ENCODE measurements at places on chromosomes 3 and 15. TPM values are rescaled to one million over a fixed set of nuclear protein-coding genes. Genes with fewer than 3 reads are reported as not detected.

Gene PDZRN3
- total RNA-seq = not detected

DNA sequence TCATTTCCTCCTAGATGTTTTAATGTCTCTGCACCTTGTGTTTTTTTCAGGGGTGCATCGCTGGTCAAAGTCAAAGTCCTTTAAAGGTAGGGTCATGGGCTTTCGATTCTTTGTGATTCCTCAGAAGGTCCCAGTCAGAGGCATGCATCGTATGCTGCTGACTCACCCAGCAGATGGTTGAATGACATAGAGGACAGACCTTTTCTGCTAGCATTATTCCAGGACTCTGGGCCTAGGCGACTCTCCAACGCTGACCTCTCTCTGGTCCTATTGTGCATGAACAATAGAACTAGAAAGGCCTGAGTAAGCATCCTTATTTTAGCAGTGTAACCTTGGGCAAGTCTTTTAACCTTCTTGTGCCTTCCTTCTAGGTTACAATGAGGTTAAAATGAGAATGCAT lies 75.9 kb downstream of the DGKG start:
- no peak for DNase-seq

Gene TTBK2
- 13.9 TPM for total RNA-seq

DNA sequence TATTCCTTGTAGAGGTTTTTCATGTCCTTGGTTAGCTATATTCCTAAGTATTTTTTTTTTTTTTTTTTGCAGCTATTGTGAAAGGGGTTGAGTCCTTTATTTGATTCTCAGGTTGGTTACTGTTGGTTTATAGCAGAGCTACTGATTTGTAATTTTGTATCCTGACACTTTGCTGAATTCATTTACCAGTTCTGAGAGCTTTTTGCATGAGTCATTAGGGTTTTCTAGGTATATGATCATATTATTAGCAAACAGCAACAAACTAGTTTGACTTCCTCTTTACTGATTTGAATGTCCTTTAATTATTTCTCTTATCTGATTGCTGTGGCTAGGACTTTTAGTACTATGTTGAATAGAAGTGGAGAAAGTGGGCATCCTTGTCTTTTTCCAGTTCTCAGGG lies 737.4 kb downstream of the ZNF385D start:
- DNase-seq = no peak

DNA sequence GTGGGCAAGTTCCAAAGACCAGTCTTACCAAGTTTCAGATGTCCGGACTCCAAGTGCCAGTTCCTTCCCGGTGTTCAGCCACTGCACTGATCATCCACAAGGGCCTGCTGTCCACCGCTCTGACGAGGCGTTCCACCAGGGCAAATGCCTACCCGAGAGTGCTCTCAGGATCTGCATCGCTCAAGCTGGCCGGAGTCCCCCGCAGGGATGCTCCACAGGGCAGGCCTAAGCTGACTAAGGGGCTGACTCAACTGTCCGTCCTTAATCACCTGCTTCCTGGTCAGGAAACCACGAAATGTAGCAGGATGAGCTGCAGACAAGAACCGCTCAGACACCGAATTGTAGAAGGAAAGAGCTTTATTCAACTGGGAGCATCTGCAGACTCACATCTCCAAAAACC lies 341.6 kb downstream of the KCNH8 start:
- DNase-seq = no peak

GRCh38 chr3:30539772-30540171 lies 66.6 kb upstream of the TGFBR2 start:
- DNase-seq = no peak

- no peak for DNase-seq
These were observed 9.1 kb downstream of the INO80 start for GRCh38 chr15:41106947-41107346.

GRCh38 chr3:71868876-71869275 lies 83.9 kb upstream of the PROK2 start:
- DNase-seq = no peak

Gene GLDN
- total RNA-seq = not detected

- DNase-seq = peak; percentile 41
These were observed 6.1 kb upstream of the EIF2B5 start for GRCh38 chr3:184129012-184129411.

- no peak for DNase-seq
These were observed 48.5 kb upstream of the KCNMB2 start for GRCh38 chr3:178487752-178488151.

DNA sequence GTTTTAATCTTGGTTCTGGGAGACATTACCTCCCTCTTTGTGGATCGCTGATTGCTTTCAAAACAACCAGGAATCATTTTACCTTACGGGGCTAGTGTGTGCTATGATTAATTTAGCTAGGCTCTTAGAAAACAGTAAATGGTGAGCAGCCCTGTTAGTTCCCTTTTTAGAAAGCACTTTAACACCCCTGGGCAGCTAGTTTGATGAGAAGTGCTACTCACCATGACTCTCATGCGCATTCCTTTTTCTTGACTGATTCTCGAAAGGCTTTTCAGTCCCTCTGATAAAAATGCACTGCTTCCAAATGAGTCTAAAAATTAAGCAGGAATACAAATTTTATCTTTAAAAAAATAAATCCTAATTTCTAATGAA lies 75.3 kb upstream of the LEKR1 start:
- no peak for DNase-seq

GRCh38 chr15:82129761-82130160 lies 83.9 kb upstream of the MEX3B start:
- DNase-seq = no peak

- no peak for DNase-seq
These were observed 401.1 kb downstream of the NAALADL2 start for GRCh38 chr3:175260145-175260794.

Gene LRRC31
- total RNA-seq = not detected

GRCh38 chr3:49803465-49804140 lies 542 bp downstream of the INKA1 start:
- DNase-seq = peak; percentile 52

DNA sequence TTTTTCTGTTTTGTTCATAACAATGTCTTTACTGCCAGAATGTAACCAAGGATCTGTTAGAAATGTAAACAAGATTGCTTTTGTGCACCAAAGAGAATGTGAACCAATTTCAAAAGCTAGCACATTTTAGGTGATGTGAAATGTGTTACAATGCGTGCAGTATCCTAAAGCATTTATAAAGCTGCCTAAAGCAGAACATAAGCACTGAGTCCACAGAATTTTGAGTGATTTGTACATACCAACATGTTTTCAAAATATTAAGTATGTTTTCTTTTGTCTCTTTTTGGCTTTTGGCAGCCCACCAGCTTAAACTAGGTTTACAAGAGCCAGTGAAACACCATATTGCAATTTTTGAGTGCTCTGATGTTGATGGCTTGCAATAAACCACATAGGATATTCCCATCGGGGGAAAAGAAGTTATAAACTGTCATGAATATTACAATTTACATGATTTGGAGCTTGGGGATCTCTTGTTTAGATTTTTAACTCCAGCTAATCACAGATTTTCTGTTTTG lies 364.0 kb downstream of the ZIC1 start:
- DNase-seq = no peak

DNA sequence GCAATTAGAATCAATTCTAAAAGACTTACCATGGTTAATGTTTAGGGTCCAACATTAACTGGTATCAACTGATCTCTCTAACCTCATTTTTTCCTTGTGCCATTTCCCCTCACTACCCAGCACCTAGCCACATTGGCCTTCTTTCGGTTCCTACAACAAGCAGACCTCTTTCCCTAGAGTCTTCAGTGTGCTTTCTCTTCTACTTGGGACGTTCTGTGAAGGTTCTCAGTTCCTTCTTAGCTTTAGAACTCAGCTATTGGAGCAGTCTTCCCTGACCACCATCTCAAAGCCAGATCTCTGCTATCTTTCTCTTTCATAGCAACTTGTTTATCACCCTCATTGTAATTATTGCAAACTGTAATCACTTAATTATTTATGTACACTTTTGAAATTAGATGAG lies 31.5 kb upstream of the MINDY4B start:
- no peak for DNase-seq

DNA sequence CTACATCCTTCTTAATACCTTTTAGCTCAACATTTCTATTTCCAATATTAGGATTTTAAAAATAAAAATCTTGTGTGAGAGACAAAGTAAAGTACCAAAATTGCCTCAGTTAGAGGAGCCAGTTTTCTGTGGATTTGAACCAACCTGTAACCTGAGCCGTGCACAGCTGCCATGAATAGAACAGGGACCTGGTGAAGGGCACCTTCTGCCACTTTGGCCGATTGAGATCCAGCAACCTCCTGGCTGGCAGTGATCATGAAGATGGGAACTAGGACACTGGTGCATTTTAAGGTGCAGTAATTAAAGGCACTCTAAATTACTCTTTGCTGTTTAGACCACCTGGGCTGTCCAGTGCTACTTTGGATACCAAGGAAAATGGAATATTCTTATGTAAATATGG lies 34.3 kb upstream of the TRAK1 start:
- no peak for DNase-seq

Gene SHC4
- 0.65 TPM for total RNA-seq

Gene CCRL2
- 10.1 TPM for total RNA-seq

DNA sequence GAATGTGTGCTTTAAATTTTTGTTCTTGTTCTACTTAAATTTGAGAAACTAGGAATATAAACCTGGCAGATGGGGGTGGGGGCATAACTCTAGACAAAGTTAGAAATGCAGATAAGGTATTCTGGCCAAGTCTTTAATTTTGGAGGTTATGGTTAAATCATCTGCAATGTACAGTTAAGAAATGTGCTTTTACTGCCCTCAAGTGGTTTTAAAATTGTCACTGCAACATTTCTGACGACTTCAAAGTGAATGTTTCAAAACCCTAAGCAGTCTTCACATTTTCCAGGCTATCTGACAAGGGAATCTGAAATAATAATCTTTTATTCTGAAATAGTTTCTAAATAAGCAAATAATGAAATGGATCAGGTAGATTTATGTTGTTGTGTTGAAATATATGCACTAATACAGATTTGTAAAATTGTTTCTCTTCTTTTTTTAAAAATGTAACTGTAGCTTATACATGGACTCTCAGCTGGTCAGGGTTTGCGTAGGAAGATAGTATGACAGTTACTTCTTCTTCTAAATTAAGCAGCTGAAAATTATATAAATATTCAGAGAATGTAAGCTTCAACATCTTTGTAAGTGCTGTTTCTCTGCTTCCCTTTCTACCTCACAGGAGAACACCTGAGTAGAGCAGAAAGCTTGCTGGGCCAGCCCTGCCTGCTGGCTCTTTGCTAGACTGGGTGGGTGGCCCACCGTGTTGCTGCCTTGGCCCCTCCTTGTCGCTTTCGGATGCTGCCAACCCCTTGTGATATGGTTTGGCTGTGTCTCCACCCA lies 45.0 kb downstream of the SUCNR1 start:
- DNase-seq = no peak

DNA sequence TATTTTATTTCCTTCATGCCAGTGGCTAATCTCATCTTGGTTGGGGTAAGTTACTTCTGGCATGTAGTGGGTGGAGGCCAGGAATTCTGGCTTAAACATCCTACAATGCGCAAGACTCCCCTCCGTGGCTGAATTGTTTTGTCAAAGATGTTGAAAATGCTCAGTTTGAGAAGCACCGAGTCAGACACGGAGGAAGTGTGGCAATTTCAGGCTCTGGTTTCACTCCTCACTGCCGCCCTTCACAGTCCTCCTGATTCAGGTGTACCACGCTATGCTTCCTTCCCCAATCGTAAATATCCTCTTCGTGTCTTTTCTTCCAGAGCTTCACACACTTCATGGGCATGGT lies 150.7 kb downstream of the OPA1 start:
- no peak for DNase-seq

Gene ATP8B4
- 35.9 TPM for total RNA-seq

DNA sequence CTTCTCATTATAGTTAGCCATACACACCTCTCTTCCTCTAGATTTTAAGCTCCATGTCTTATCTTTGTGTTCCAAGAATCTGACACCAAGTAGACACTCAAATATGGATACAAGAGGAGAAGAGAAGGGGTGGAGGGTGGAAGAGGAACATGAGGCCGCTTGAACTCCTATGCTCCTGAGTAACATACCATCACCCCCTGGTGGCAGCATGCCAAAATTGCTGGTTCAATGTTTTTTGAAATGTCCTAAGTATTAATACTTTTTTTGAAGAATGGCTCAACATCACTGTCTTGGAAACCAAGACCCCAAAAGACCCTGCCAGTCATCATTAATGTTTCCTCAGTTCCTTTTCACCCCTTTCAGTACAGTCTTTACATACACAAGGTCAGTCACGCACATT lies 71.8 kb upstream of the HACD2 start:
- no peak for DNase-seq

DNA sequence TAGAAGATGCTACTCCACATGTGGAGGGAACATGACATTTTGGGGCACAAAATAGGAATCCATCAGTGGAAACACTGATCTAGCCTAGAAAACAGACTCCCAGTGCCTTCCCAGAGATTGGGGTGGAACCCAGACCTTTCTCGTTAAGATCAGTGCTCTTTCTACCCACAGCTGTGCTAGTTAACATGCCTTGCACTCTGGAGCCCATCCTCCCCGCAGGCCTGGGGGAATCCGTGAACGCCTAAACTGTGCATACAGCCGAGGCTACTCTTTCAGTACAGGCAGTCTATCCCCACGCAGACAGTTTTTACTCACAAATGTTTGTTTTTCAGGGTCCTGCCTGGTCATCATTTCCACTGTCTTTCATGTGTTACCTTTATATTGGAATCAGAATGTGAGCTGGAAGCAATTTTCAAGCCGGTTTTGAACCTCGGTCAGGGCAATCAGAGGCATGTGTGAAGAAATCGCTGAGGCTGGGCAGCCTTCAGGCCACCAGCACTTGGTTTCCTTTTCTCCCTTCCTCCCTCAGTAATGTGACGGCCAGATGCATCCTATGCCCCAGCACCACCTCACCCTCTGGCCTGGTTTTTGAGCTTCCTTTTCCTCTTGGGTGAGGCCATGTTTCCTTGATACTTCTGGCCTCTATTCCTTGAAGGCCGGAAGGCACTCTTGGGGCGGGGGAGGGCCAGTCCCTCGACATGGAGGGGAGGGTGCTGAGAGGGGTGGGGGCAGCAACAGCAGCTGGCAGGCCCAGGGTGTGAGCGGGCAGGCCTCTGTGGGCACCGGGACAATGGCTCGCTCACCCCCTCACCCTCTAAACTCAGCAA lies 123.6 kb upstream of the GALNT15 start:
- DNase-seq = no peak

DNA sequence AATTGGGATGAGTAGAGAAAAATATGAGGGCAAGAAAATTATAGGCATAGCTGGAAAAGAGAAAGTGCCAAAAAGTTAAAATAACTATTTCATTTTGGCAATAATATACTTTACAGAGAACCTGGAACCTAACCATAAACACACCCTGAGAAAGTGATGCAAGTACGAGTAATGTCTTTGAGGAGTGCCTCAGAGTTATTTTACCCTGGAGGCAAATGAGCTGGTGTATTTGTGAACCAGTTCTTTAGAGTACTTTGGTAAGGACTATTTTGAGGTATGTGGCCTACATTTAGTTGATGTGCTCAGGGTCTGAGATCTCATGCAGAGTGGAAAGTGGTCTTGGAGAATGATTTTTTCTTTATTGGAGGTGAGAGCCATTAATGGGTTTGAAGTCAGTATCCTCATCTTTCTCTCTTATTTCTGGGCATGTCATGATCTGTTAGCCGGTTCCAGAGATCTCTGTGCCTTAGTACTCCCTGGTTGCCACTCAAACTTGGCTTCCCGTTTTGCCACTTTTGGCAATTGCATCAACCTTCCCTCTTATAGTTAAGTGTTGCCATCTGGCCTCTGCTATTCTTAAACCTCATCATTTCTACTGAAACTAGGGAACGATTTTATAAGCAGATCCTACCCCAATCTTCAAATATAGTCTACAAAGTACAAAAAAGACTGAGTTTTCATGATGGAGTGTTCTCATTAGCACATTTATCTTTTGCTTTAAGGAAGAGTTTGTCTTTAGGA lies 145.7 kb downstream of the EPHA6 start:
- DNase-seq = no peak

Data from activated CD8-positive, alpha-beta T cell treated with anti-CD3 and anti-CD28 coated beads, Interleukin-2, amount 10 ng/mL, durations not matched to agents 7 days and 5 days (primary cell).